ENCODE measurements at places on chromosomes 16 and 17.
A peak's percentile ranks its signal among the peaks of the same experiment; 100 is the strongest.

DNA sequence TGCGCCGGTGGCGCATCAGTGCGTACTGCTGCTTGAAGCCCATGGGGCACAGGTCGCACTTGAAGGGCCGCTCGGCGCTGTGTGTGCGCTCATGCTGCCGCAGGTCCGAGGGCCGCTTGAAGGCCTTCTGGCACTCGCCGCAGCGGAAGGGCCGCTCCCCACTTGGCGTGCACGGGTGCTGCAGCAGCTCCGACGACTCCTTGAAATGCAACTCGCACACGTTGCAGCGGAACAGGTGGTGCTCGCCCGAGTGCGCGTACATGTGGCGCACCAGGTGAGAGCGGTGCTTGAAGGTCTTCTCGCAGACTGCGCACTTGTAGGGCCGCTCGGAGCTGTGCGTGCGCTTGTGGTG, 3.3 kb downstream of the ZNF319 start:
- no peak for DNase-seq

DNA sequence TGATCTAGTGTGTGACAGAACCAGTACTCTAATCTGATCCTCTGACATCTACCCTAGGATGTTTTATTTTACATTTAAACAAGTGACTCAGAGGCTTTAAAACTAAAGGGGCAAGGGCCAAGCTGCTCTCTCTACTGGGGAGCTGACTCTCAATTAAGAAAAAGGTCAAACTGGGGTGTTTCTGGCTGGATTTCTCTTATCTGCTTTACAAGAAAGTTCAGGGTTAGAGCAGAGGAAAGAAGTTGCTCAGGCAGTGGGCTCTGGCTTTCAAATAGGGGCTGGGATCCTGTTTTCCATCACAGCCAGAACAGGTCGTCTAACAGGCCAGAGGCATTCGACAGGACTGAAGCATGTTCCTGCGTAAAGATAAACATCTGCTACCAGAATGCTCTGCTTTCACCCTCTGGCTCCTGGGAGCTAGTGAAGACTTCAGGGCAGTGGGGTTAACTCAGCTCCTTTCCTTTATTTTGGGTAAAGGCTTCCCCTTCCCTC, 8.5 kb downstream of the MMP28 start:
- DNase-seq = no peak

GRCh38 chr17:17840751-17841591, 4.2 kb upstream of the SREBF1 start:
- no peak for DNase-seq

- DNase-seq = no peak
Observed at GRCh38 chr17:15274017-15274416, 8.9 kb upstream of the PMP22 start.

GRCh38 chr17:10099051-10099571, 99.3 kb downstream of the GAS7 start:
- no peak for DNase-seq

- DNase-seq = no peak
Observed at GRCh38 chr17:61926826-61927207, 965 bp downstream of the INTS2 start.

GRCh38 chr16:47156680-47157215, 13.0 kb upstream of the NETO2 start:
- DNase-seq = no peak

- no peak for DNase-seq
Observed at GRCh38 chr17:50976951-50977472, 110.9 kb upstream of the TOB1 start.

- DNase-seq = no peak
Observed at GRCh38 chr17:76039121-76039520, 12.0 kb upstream of the EVPL start.

- no peak for DNase-seq
Observed at GRCh38 chr16:26857371-26857770, 209.4 kb upstream of the C16orf82 start.

- no peak for DNase-seq
Observed at GRCh38 chr16:440627-441026, 15.2 kb downstream of the RAB11FIP3 start.

GRCh38 chr17:50864747-50865059, 1.5 kb downstream of the TOB1 start:
- no peak for DNase-seq

GRCh38 chr16:57760357-57761160, 25.0 kb downstream of the KATNB1 start:
- DNase-seq = no peak

- peak; percentile 86 for DNase-seq
Observed at GRCh38 chr17:8176197-8176940, at the start of gene TMEM107. TMEM107 (minus strand) TSS chr17:8176380; CDS start chr17:8176286, 94 bp downstream.

DNA sequence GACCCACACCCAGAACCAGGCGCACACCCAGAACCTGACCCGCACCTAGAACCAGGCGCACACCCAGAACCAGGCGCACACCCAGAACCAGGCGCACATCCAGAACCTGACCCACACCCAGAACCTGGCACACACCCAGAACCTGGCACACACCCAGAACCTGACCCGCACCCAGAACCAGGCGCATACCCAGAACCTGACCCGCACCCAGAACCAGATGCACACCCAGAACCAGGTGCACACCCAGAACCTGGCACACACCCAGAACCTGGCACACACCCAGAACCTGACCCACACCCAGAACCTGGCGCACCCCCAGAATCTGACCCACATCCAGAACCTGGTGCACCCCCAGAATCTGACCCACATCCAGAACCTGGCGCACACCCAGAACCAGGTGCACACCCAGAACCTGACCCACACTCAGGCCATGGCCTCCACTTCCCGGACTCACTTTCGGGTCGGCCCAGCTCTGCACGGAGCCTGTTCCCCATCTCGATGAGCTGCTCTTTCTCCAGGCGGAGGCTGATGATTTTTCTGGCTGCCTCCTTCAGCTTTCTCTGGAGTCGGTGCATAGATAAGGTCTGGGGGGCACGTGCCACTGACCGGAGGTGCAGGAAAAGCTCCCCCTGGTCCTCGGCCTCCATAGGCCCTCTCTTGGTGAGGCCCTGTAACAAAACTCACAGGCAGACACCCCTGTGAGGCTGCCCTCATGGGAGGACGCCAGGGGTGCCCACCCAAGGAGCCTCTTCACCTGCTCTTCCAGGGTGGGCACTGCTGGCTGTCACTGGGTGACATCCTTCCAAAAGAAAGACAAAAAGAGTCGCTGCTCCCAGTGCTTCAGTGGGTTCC, 53.3 kb upstream of the FASN start:
- no peak for DNase-seq

GRCh38 chr17:7710301-7710700, 5.3 kb downstream of the EFNB3 start:
- DNase-seq = no peak

GRCh38 chr16:19188406-19188805, 20.4 kb downstream of the SYT17 start:
- DNase-seq = no peak

GRCh38 chr17:15965528-15965927, 20.6 kb downstream of the ADORA2B start:
- no peak for DNase-seq

DNA sequence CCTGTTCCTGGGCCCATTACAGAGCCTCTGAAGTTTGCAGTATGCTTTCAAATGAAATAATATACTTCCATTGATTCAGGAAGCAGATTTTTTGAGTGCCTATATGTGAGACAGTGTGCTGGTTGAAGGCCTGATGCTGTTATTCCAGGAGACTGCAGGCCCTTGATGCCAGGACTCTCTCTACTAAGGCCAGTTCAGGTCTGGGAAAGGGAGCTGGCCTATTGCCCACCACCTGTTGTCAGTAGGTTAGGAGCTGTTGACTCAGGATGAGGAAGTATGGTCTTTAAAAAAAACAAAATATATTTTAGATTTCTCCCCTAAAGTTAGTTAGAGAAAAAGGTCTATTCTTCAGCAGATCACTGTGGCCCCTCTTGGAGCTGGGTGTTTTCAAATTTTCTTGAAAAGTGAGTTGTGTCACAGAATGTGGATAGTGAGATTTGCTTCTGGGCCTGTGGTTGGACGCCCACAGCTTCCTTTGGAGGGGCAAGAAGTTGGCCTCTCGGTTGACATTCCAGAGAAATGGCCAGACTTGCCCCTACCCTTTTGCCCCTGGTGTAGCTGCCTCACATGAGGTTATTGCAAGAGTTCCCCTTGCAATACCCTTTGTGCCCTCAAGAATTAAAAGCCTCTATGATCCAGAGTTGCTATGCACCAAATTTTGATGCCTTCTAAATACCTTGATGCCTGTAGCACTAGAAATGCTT, 7.9 kb downstream of the ESRP2 start:
- DNase-seq = no peak

DNA sequence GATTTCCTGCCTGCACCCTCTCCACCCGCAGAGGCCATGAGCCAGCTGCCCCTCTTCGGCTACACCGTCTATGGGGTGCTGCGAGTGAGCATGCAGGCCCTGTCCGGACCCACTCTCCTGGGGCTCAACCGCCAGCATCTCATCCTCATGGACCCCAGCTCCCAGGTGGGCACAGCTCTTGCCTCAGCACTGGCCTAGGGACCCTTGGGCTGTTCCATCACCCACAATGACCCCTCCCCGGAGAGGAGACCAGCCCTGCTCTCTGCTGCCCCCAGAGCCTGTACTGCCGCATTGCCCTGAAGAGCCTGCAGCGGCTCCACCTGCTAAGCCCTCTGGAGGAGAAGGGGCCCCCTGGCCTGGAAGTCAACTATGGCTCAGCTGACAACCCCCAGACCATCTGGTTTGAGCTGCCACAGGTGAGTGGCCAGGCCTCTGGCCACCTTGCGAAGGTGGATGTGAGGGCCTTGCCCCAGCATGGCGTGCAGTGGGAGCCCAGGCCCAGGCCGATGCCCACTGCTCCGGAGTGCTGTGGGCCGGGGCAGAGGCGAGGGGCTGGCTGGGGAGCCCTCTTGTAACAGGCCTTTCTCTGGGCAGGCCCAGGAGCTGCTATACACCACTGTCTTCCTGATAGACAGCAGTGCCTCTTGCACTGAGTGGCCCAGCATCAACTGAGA, 7.3 kb upstream of the SMIM5 start:
- peak; percentile 29 for DNase-seq

- no peak for DNase-seq
Observed at GRCh38 chr16:89540557-89540956, 19.9 kb upstream of the RPL13 start.

DNA sequence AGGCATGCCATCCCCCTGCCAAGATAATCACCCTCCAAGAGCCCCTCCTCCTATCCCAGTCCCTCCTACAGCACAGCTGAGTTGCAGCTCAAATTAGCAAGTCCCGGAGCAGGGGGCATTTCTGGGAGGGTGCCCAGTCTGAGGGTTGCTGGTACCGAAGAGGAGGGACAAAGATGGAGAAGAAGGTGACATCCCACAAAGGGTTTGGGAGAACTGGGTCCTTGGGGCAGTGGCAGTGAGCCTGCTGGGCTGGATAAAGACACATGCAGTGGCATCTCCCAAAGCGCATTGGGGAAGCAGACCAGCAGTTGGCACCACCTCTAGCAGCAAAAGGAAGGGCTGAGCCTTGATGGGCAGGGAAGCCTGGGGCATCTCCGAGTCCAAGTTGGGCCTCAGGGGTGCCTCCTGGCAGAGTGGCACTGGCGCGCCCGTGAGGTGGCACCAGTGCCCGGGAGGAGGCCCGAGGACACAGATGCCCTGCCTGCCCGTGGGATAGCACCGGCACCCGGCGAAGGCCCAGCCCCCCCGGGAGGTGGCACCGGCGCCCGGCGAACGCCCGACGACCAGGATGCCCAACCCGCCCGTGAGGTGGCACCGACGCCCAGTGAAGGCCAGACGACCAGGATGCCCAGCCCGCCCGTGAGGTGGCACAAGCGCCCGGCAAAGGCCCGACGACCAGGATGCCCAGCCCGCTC, 622 bp downstream of the TOM1L2 start:
- DNase-seq = peak; percentile 28

DNA sequence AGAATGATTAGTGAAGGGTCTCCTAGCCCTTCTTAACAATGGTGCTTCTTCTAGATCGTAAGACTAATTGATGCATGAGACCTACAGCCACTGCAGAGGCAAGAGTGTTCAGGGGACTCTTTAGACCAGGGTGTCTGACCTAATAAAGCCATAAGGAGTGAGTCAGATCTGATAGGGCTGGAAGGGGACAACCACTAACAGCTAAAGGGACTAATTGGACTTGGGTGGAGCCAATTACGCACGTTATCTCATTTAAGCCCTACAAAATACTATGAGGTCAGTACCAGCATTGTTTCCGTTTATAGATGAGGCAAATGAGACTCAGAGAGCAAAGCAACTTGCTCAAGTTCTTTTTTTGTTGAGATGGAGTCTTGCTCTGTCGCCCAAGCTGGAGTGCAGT, 14.5 kb upstream of the RNF222 start:
- no peak for DNase-seq

DNA sequence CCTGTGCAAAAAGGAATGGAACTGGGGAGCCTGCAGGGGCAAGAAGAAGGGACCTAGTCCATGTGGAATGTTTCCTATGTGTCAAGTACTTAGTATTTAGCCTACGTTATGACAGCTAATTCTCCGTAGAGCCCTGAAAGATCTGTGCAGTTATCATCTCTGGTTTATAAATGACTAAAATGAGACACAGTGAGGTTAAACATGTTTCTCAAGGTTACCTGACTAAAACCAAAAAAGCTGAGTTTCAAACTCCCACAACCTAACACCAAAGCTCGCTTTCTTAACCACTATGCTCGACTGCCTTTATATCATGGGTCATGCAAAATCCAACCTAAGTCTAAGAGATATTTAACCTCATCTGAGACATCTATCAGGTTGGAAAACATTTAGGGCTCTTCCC, 53.3 kb upstream of the CCL2 start:
- DNase-seq = no peak

DNA sequence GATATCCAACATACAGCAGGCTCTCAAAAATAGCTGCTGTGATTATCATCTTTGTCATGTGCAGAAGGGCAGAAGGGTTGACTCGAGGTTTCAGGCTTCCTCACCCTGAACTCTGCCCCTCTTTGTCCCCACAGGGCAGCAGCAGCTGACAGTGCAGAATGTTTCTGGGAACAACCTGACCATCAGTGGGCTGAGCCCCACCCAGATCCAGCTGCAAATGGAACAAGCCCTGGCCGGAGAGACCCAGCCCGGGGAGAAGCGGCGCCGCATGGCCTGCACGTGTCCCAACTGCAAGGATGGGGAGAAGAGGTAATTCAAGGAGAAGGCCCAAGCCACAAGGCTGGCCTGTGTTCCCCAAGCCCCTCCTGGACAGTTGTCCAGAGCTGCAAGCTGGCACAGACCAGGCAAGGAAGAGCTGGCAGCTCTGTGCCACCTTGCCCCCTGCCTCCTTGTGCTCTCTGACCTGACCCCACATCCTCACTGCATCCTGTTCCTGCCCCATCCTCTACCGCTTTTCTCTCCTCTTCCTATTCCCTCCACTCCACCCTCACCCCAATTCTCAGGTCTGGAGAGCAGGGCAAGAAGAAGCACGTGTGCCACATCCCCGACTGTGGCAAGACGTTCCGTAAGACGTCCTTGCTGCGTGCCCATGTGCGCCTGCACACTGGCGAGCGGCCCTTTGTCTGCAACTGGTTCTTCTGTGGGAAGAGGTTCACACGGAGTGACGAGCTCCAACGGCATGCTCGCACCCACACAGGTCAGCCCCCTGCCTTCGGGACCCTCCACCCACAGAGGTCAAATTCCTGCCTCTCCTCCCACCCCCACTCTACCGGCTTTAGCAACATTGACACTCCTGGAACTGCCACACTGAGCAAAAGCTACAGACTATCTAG, 16.3 kb upstream of the PNPO start:
- no peak for DNase-seq

- DNase-seq = no peak
Observed at GRCh38 chr17:40101367-40102210, 1.2 kb upstream of the NR1D1 start.

GRCh38 chr17:9269350-9270035, 248.2 kb downstream of the NTN1 start:
- DNase-seq = no peak

- no peak for DNase-seq
Observed at GRCh38 chr17:81036197-81036941, 1.4 kb downstream of the BAIAP2 start.

GRCh38 chr16:69852815-69853214, 90.7 kb downstream of the WWP2 start:
- no peak for DNase-seq

Data from activated naive CD4-positive, alpha-beta T cell treated with anti-CD3 and anti-CD28 coated beads, Interleukin-2, amount 50 U/mL, for 16 hours (primary cell).